Stimulated activated CD4-positive, alpha-beta T cell treated with anti-CD3 and anti-CD28 coated beads, Interleukin-2, amount 100 ng/mL, for 4 hours (primary cell): ENCODE measurements at places on chromosomes 11 and 22.

DNA sequence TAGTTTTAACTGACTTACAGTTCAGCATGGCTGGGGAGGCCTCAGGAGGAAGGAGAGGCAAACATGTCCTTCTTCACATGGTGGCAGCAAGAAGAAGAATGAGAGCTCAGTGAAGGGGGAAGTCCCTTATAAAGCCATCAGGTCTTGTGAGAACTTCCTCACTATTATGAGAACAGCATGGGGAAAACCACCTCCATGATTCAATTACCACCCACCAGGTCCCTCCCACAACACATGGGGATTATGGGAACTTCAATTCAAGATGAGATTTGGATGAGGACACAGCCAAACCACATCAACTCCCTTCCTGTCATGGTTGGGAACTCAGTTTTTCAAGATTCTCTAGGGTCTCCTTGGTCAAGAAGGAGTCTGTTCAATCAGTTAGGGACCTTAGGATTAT is 432.9 kb upstream of the CNTN5 start:
- no peak for DNase-seq

DNA sequence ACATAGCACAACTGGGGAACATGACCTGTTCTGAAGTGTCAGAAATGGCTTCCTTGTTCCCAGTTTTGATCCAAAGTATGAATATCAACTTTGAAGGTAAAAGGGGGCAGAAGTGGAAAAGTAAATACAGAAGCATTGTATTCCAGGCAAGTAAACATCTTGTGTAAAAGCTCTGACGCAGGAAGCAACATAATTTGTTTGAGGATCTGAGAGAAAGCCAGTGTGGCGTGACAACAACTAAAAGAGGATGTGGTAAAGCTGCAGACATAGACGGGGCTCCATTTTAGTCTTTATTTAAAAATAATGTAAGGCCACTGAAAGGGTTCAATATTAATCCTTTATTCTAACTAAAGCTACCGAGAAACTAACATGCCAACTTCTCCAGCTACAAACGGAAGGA is 310.2 kb downstream of the DLG2 start:
- no peak for DNase-seq

DNA sequence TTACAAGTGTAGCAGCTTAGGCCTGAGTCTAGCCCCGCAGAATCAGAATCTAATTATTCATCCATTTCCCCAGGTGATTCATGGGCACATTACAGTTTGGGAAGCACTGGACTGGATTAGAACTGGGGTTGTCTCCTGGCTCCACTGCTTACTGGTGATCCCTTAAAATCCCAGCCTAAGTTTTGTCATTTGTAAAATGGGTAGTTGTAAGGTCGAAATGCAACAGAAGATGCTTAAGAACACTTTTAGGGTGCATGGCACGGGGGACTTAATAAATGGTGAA is 1.3 kb downstream of the STX3 start:
- no peak for DNase-seq

DNA sequence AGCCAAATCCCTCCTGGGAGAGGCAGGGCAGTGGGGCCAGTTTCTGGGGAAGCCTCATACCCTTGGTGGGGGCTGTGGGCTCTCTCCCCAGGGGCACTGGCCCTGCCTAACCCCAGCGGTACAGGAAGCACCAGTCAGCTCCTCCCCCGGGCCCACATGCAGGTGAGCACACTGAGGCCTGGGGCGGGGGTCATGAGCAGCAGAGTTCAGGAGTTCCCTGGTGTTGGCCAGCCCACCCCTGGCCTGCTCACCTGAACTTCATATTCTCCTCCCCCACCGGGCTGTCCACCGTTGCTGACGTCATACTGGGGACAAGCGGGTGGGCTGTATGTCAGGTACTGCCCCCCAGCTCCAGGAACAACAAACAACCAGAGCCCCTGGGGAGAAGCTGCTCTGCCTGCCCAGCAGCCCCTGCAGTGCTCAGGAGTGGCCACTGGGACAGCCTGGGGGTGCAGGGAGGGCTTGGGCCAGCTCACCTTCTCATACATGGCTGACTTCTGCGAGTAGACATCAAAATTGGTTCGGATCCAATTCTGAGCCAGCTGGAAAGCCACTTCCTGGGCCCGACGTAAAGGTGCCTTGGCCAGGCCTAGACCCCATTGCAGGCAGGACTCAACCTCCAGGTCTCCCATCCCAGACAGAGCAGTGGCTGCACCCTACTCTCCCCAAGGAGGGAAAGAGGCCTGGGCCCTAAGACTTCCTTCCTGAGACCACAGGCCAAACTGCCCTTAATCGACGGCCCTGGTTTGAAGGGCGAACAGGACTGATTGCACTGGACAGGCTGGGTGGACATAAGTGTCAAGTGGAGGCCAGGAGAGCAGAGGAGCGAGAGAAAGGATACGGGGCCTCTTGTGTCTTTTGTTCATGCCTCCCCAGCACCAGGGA is 20.8 kb downstream of the TREH start:
- DNase-seq = no peak

- DNase-seq = peak; percentile 94
Observed at GRCh38 chr22:37953437-37954179, at the start of the genes C22orf23 and POLR2F. C22orf23 (minus strand) TSS chr22:37953601; CDS start chr22:37953149, 452 bp downstream. POLR2F (plus strand) TSS chr22:37953699; CDS start chr22:37953788, 89 bp downstream.

DNA sequence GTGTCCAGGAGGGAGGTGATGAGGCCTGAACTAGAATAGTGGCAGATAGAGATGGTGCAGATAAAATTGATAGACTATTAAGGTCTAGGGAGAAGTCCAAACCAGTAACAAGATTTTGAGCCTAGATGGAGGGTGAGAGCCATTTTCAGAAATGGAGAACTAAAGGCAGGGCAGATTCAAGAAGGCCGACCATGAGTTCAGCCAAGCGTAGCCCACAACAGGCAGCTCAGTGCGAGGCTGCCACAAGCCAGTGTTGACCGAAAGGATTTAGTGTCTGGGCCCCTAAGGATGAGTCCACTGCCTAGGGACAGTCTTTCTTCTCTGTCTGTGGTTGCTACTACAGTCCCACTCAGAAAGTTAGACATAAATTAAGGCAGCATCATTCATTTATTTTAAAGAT is 51.7 kb downstream of the PPP2R1B start:
- DNase-seq = no peak

- no peak for DNase-seq
Observed at GRCh38 chr11:75767228-75767572, 1.4 kb upstream of the DGAT2 start.

DNA sequence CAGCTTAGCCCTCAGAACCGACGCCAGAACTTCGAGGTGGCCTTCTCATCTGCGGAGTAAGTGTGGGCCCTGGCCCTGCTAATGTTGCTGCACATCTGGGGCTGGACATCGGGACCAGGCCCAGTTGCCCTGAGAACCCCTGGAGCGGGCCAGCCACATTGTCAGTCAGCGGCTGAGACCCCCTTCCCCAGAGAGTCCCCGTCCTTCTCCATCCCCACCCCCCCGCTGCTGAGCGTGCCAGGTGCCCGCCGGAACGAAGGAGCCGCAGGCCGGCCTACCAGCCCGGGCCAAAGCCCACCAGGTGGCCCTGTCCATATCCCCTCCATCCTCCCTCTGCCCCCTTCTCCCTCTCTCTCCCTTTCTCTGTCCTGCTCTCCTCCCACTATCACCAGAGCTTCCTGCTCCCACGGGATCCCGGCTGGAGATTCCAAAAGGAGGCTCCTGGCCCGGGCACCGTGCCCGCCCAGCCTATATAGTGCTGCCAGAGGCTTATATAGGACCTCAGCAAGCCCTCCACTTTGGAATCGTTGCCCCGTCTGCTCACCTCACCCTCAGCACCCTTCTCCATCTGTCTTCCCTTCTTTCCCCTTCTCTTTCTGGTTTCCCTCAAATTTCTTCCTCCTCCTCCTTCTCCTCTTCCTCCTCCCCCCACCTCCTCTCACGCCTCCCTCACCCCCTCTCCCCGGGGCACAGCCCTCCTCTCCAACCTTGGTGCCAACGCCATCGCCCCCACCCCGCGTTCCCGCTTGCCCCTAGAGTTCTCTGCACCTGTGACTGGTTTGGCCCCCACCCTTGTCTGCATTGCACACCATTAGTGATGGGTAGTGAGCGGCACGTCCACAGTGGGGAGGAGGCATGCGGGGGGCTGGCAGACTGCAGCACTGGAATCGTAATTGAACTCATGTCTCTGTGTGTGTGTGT is 7.3 kb downstream of the SELENOM start:
- DNase-seq = no peak

GRCh38 chr22:24325105-24325757 is 54.6 kb downstream of the SPECC1L start:
- peak; percentile 8 for DNase-seq

- no peak for DNase-seq
Observed at GRCh38 chr11:116605543-116606459, 167.0 kb downstream of the BUD13 start.

GRCh38 chr11:44638032-44638431 is 72.6 kb downstream of the CD82 start:
- DNase-seq = no peak

DNA sequence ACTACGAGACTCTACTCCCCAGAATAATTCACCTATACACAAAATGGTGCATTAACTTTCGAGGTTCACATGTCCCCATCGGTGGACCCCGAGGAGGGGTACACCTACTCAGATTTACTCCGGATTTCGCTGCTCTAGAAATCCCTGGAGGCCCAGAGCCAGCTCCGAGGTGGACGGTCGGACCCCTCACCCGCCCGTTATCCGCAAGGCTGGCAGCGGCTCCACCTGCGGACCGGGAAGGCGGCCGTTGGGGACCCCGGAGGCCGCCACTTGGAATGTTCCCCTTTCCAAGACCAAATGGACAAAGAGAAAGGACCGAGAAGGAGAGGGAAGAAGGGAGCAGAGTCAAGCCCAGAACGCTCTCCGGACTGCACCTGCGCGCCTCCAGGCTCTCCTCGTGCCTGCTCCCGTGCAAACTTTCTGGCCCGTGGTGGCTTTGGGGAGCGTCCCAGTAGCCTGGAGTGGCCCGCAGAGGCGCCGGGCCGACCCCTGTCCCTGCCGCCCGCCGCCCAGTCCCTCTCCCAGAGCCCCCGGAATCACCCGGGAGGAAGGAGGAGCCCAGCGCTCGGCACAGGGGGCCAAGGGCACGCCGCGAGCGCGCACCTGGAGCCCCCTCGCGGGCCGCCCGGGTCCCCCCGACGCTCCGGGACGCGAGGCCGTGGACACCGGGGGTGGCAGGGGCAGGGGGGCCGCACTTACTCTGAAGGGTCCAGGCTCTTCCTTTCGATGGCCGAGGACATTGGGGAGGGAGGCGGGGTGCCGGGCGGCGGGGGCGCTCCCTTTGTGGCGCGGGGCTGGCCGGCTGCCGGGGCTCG is 23.0 kb downstream of the LMO2 start:
- DNase-seq = no peak
